ENCODE measurements at places on chromosomes 6 and 20.
A peak's percentile ranks its signal among the peaks of the same experiment; 100 is the strongest.

- DNase-seq: no peak
Observed at GRCh38 chr20:36065427-36065998, 89.0 kb upstream of the EPB41L1 start.

DNA sequence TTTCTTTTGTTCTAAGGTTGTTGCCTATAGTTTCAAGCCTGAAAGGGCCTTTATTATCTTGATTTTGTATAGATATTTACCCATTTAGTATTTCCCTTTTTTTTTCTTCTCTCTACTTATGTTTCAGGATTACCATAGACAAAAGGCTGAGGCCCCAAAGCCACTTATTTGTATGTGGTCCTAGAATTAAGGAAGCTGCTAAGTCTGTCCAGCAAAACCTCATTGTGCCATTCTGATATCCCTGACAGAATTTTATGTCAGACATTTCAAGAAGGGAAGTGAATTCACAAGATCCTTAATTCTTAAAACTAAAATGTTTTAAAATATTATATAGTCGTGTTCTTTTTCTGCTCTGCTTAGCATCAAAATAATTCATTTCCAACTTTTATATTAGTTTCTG is 6.9 kb downstream of the HAO1 start:
- DNase-seq: no peak

GRCh38 chr20:33783256-33783655 is 27.9 kb upstream of the CHMP4B start:
- DNase-seq: no peak

DNA sequence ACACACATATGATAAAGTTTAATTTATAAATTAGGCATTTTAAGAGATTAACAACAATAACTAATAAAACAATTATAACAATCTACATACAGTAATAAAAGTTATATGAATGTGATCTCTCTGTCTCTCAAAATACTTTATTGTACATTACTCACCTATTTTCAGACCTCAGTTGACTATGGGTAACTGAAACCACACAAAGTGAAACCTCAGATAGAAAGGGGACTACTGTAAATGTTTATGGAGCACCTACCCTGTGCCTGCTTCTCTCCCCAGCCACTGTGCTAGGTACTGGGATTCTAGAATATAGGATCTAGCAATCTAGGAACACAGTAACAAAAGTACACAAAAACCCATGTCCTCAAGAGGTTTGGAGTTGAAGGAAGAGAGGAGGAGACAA is 63.4 kb upstream of the BTN3A2 start:
- DNase-seq: no peak

DNA sequence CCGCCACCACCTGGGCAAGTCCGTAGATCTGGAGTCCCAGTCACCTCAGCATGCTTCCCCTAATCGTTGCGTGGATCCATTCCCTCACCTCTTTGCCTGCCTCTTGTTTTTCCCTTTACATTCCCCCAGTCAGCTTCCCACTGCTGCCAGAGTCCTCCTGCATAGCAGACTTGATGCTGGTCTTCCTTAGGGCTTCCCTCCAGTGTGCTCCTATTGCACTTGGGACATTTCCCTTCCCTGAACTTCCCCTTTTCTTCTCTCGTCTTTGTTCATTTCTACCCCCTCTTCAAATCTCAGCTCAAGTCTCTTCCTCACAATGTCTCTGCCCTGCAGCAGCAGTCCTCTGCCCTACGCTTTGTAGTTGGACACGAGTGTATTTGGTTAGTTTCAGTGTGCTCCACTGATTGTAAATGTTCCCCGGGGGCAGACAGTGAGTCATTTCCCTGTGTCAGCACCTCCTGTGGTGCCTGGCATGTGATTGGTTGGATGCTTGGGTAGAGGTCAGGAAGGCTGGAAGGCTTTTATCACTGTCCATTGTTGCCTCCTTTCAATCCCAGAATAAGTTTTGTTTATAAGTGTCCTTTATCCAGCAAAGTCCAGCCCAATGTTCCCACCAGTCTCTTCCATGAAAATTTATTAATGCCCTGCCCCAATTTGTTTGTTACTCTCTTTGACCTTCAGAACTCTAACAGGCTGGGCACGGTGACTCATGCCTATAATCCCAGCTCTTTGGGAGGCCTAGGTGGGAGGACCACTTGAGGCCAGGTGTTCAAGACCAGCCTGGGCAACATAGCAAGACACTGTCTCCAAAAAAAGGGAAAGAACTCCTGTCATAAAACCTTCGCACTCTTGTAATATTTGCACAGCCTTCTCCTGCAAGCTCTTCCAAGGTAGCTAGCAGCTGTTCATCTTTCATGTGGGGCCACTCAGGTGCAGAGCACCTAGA is 38.3 kb downstream of the FAM120B start:
- peak; percentile 84 for DNase-seq

DNA sequence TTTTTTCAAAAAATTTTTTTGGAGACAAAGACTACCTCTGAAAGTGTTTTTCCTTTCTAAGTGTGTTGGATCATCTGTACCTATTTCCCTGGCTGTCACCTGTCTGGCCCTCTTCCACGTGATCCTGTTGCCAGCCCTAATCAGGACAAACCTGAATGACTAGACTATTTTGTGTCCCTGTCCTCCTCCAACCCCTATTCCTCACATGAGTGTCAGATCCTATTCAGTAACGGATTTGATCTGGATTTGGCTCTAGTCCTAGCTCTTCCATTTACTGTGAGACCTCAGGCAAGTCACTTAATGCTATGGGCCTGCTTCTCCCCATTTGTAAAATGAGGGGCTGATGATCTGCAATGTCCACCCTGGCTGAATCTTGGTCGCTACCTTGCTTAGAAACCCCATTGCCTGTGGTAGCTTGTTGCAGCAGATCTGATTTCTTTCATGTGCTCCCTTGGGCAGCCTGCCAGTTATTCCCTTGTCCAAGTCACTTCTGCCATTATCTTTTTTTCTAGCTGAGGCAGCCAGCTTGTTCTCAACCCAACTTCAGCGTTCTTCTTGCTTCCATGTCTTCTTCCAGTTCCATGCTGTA is 4.8 kb downstream of the PHF20 start:
- DNase-seq: peak; percentile 15

DNA sequence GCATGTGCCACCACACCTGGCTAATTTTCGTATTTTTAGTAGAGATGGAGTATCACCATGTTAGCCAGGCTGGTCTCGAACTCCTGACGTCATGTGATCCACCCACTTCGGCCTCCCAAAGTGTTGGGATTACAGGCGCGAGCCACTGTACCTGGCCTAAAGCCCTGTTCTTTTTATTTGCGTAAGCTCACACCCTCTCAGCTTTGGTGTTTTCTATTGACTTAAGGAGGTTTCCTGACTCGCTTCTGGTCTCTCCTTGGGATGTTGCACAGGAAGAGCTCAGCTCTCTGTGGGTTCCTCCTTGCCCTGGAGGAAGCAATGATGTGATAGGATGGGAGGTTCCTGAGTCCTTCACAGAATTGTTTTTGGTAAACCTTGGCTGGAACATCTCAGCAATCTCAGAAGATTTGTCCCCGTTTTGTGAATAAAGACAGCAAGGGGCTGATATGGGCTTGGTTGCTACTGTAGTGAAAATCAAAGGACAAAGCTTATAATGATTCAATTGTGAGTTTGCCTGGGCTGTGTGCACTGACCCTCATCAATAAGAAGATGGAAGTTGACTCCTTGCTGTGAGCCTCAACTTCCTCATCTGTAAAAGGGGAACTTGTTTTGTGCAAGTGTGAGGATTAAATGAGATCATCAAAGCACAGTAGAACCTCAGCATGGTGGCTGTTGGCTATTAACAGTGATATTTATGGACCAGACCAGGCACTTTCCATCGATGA is 27.0 kb downstream of the TOX2 start:
- DNase-seq: peak; percentile 56

GRCh38 chr20:24667689-24668383 is 198.4 kb downstream of the SYNDIG1 start:
- no peak for DNase-seq

GRCh38 chr20:41213150-41213820 is 75.9 kb downstream of the PLCG1 start:
- DNase-seq: peak; percentile 48

DNA sequence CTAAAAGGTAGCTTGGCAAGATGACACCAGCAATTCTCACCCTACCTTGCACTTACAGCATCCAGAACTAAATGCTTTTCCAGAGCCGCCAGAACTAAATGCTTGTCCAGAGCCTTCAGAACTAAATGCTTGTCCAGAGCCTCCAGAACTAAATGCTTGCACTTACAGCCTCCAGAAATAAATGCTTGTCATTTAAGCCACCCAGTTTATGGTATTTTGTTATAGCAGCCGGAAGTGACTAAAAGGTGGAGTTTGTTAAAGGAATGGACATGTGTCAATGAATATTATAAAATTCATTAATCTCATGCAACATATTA is 133.5 kb downstream of the GPX5 start:
- peak; percentile 4 for DNase-seq

- DNase-seq: no peak
Observed at GRCh38 chr6:158286413-158286812, 25.9 kb upstream of the TULP4 start.

GRCh38 chr6:139605350-139605749 is 230.9 kb upstream of the CITED2 start:
- peak; percentile 28 for DNase-seq

- DNase-seq: peak; percentile 92
Observed at GRCh38 chr20:38126932-38127621, 38.0 kb downstream of the TGM2 start.

DNA sequence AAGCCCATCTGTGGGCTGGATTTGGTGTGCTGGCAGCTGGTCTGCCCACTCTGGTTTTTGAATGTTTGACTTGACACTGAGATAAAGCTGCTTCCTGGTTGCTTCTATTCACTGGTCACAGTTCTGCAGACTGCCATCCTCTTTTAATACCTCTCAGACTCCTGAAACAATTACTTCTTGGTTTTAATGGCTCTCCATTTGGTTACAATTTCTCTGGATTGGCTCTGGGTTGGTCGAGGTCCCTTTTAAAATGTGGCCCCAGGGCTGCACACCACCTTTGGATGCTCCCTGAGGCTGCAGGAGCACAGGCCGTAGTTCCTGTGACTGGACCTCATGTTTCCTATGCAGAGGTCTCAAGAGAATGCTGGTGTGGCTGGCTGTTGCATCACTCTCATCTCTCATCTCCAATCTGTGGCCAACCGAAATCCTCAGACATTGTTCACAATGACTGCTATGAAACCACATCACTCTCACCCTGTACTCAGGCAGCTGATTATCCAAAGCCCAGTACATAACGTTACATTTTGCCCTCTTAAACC is 98.5 kb downstream of the INSM1 start:
- peak; percentile 57 for DNase-seq

DNA sequence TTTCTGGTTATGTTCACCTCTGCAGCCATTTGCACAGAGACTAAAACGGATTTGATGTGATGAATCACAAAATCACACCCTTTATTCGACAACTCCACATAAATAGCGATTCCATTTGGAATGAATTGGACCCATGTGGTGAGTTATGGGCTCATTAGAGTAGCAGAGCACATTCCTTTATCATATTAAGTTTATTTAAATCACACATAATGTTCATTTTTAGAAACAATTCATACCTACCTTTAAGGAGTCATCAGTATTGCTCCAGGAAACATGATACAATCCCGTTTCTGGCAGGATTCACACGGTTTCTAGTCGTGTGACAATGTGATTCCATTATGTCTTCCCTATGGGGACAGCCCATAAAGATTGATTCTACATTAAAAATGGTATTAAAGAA is 303.5 kb downstream of the CDH4 start:
- peak; percentile 27 for DNase-seq

- DNase-seq: no peak
Observed at GRCh38 chr6:30100154-30100553, 12.7 kb downstream of the TRIM31 start.

DNA sequence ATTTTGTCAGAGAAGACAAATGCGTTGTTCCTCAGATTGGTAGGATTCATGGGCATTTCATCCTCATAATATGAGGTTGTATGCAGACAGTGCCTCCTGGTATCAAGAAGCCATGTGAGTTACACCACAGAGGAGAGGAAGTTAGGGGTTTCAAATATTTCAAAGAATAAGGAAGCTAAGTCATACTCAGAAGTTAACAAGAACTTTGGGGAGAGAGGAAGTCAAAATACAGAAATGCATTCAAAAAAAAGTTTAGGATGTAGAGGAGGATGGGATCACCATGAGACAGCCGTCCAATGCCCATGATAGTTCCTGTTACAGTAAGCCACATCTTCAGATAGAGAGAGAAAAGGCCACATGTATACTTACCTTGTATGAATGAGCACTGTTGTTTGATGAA is 22.3 kb downstream of the HLA-DOB start:
- no peak for DNase-seq

DNA sequence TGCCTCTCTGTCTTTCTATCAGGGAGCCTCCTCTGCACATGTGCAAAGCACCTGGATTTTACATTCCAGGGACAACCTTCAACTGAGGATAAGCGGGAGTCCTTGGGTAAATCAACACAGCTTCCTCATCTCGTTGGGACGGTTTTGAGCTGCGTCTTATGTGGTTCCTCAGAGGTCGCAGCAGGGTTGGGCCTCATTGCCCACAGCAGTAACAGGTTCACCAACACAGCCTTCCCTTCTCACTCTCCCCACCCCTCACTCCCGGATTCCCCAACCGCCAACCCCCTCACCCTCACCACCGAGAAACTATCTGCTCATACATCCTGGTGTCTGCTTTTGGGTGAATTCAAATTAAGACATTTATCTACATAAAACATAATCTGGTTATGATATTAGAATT is 155.8 kb upstream of the GGTLC1 start:
- no peak for DNase-seq

DNA sequence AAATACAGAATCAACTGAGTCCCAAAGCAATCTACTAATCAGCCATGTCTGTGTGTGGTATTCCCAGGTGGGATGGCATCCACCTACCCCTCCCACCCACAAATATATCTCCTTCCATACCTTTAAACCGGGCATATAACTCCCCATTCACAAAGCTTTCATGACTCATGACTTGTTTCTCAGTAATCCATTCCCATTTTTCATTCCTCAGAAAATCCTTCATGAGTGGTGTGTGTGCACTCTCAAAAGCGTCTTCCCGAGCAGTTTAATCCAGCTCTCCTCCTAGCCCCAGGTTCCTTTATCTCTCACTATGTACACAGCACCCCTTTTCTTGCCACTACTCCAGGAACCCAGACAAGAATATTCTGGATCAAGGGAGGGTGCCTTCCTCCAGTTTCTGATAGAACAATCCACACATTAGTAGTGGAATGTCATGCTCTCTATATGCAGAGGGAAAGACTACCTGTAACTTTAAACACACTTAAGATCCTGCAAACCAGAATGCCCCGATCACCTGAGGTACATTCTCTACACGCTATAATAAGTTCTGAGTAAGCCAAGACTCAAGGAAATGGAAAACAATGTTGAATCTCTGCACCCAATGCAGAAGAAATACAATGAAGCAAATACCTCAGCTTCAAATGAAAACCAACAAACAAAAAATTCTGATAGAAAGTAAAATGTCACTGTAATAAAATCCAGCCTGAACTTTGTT is 55.7 kb upstream of the IPCEF1 start:
- DNase-seq: peak; percentile 36

- DNase-seq: peak; percentile 73
Observed at GRCh38 chr6:15389765-15390723, 144.2 kb downstream of the JARID2 start.

GRCh38 chr20:42974347-42974746 is 215.4 kb downstream of the PTPRT start:
- DNase-seq: no peak
